ENCODE measurements at places on chromosomes 16 and 17.

DNA sequence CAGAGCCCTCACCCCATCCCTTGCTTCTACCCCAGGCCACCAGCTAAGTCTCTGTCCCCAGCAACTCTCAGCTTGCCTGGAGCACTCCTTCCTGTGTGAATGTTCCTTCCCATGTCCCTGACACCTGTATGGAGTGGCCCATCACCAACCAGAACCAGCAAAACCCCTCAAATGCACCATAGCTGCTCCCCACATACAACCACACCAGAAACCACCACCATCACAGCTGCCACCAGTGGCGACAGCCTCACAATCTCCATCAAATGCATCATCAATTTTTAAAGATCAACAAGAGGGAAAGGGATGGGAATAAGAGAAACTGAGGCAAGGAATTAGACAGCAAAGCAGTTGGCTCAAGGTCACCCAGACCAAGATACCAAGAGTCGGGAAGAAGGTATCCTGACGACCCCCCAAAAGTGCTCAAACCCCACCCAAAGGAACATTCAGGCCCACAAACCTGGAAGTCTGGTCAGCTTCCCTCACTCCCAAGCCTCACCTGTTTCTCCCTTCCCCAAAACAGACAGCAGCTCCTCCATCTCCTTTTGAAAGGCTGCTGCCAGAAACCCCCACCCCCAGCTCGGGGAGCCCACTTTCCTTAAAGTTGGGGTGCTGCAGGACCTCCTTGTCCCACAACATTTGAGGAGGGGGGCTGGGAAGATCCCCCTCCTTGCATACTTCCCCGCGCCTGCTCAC is 1.8 kb downstream of the SRCIN1 start:
- DNase-seq = no peak

- DNase-seq = no peak
These were observed 2.8 kb upstream of the PRRT2 start for GRCh38 chr16:29809031-29809747.

DNA sequence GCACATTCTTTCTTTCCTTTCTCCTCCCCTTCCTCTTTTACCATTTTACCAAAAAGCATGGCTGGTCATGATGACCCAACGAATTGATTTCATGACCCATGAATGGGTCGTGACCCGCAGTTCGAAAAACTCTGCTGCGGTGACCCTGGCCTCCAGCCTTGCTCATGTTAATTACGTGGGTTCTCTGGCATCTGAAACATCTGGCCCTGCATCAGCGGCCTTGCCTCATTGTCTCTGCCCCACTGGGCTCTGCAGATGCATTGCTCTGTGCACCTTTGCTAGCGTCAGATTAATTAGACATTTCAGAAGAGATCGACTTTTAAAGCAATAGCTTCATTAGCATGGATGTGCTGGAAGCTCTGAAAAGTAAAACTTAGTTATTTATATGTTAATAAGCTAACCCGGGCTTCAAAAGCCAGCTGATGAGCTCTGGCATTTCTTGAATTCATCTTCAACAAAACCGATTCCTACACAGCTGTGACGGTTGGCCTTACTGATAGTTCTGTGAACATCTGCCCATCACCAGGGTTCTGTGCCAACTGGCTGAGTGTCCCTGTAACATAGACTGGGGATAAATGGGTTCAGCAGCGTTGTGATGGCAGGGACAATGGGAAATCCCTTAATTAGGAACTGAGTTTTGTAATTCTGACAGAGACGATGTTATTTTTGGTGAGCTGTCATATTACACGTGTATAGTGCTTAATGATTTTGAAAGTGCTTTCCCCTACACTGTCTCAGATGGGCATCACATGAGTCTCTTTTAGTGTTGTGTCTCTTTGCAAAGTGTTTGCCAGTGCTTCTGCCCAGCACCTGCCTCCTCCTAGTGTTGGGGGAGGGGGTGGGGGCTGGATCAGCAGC is 225.9 kb upstream of the EEF2KMT start:
- no peak for DNase-seq

DNA sequence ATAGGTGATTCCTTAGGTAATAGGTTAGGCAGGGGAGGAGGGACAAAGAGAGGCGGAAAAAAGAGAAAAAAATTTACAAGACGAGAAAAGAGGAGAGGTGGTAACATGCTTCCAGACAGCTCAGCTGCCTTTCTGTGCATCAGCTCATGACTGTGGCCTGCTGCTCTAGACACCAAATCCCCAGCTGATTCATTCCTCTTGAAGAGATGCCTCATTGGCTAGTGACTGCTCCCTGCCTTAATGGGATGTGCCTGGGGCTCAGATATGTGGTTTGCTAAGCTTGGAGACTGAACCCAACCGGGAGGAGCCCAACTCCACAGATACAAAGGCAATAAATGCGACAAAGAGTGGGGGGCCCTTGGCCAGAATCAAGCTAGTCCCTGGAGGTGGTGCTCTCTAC is 105.9 kb upstream of the FAM20A start:
- DNase-seq = no peak

- no peak for DNase-seq
These were observed 21.0 kb upstream of the G6PC1 start for GRCh38 chr17:42879596-42879985.

DNA sequence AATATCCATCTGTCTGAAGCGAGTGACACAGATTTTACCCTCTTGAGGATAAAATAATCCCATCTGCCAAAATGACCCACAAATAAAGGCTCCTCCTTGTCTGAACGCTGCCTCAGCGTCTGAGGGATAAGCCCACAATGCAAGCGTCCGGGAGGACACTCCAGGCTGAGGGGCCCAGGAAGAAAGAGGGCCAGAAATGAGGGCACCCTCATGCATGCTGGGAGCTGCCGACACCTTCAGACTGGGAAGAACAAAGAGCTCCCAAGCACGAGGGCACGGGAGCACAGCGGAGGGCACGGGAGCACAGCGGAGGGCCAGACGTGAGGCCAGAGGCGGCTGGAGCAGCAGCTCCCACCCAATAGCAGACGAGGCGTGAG is 126.9 kb downstream of the ZNF778 start:
- DNase-seq = no peak

GRCh38 chr17:29591146-29591736 is 1.7 kb upstream of the ANKRD13B start:
- DNase-seq = peak; percentile 67

DNA sequence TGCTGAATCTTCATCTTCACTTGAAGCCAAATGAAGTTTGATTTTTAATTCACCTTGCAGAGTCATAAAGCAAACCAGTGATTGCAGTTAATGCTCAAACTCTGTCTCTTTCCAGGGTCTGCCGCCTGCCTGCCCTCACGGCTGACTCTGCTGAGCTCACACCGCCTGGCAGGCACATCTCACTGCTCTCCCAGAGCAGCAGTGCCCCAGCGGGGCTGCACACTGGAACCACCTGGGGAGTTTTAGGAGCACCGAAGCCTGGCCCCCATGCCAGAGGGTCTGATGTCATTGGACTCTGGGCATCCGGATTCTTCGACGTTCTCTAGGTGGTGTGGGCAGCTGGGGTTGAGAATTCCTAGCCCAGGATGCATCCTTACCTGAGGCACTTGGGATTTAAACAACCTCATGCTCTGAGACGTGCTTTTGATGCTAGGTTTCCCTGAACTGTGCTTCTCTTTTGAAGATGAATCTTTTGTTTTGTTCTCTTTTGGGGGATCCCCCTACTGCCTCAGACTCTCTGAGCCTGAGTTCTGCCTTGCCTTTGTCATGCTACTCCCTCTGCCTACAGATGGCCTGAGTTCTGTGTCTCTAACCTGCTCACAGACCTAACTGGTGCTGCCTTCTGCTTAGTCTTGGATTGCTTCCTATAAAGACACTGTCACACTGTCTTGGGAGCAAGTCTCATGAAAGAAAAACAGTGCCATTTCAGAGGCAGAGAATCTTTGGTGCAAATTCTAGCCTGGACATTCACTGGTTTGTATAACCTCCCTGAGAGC is 438.1 kb upstream of the CCL2 start:
- DNase-seq = no peak

GRCh38 chr16:1290860-1291575 is 18.4 kb upstream of the UBE2I start:
- no peak for DNase-seq

- no peak for DNase-seq
These were observed 55.6 kb upstream of the MAP3K14 start for GRCh38 chr17:45372325-45372869.

DNA sequence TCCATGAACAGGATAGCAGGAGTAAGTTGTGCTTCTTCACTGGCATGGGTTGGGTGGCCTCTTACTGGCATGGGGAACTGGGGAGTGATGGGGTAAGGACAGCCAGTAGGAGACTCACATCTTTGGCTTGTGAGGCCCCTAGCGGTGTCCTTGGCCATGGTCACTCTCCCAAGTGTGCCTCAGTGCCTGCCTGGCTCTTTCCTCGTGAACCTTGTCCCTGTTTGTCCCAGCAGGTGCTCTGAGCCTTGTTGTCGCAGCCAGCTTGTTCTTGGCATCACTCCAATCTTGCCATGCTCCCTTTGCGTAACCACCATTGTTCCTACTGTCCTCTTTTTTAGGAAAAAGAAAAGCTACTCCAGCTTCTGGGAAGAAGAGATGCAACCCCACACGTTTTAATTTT is 53.6 kb upstream of the SDK2 start:
- no peak for DNase-seq

DNA sequence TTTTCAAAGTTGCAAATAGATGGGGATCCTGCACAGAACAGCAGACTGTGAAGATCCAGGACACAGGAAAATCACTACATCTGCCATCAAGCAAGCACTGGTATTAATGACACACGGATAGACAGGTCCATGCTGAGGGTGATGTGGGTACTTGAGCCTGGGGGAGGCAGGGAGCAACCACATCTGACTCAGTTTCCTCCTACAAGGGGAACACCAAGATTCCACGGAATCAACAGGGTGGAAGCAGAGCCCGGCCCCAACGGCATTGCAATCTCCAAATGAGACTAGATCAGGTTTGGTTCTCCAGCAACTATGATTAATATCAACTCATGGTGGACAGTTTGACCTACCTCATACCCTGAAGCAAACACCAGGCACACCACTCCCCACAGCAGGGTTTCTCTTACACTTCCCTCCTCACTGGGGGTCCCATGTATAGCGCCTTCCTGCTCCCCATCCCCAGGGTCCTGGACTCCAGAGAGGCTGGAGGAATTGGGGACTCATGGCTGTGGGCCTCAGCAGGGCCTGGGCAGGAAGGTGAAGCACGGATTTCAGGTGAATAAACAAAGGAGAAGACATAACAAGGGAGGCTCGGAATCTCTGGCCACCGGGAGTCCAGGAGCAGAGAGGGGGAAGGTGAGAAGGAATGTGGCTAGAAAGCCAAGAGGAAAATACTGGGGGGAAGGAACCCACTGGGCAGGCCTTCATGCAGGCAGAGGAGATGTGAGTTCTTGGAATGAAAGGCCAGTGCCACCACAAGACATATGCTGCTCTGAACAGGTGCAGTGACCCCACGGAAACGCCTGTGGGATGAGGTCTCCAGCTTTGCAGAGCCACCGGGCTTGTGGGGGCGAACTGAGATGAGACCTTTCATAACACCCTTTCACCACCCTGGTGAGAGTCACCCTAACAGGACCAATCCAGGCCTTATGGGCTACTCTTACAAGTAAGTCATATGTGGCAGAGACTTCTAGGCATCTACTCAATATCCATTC is 29.5 kb upstream of the PIK3R6 start:
- DNase-seq = no peak

GRCh38 chr16:2384426-2384825 is 43.9 kb upstream of the ABCA3 start:
- DNase-seq = no peak

- no peak for DNase-seq
These were observed 1138.6 kb upstream of the CDH8 start for GRCh38 chr16:63174801-63175200.

- no peak for DNase-seq
These were observed 6.5 kb upstream of the QRICH2 start for GRCh38 chr17:76314392-76315227.

DNA sequence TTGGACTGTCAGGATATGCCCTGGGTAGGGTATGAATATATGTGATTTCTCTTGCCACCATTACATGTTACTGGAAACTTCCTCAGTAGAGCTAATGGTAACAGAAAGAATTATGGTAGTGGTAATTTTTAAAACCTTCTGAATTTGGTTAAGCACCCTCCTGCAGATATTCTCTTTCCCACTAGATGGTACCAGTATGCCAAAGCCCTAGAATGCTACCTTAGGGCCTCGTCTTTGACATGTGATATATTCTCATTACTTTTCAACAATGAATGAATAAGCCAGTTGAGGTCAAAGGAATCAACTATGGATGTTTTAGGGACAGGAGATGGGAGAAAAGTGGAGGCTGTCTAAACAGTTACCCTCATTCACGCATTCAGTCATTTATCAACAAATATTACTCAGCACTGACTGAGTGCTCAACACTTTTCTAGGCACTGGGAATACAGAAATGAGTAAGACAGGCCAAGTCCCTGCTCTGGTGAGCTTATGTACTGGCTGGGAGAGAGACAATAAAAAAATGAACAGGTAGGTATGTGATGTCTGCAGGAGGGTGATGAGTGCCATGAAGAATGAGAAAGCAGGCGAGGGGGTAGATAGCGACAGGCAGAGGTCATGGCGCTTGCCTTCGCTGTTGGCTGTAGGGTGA is 14.7 kb downstream of the CDH13 start:
- DNase-seq = no peak

GRCh38 chr16:964356-965035 is 6.3 kb downstream of the LMF1 start:
- DNase-seq = no peak

GRCh38 chr16:69595127-69596036 is 29.6 kb downstream of the NFAT5 start:
- DNase-seq = no peak

DNA sequence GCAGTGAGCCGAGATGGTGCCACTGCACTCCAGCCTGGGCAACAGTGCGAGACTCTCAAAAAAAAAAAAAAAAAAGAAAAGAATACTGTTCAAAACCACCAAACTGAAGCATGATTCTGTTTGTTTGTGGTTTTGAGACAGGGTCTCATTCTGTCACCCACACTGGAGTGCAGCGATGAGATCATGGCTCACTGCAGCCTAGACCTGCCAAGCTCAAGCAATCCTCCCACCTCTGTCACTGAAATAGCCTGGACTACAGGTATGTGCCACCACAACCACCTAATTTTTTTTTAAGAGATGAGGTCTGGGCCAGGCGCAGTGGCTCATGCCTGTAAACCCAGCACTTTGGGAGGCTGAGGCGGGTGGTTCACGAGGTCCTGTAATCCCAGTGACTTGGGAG is 4.3 kb downstream of the SUMO2 start:
- no peak for DNase-seq

- DNase-seq = peak; percentile 54
These were observed 1.0 kb downstream of the LITAF start for GRCh38 chr16:11585460-11586377.

- DNase-seq = no peak
These were observed 108.7 kb downstream of the ZFHX3 start for GRCh38 chr16:72939247-72939646.
